Stimulated activated CD4-positive, alpha-beta T cell treated with anti-CD3 and anti-CD28 coated beads, TNF-alpha, amount 100 ng/mL, for 24 hours (primary cell): ENCODE measurements at places on chromosomes 13 and 19.

GRCh38 chr13:85282876-85283275 lies 516.3 kb downstream of the SLITRK6 start:
- DNase-seq: no peak

GRCh38 chr19:12093777-12094176 lies 29.2 kb downstream of the ZNF844 start:
- no peak for DNase-seq

GRCh38 chr13:98823442-98823841 lies 71.0 kb upstream of the SLC15A1 start:
- no peak for DNase-seq

- no peak for DNase-seq
These were observed 1.4 kb downstream of the TMPRSS9 start for GRCh38 chr19:2361246-2362045.
